ENCODE measurements at places on chromosomes 16 and 17. TPM values are rescaled to one million over a fixed set of nuclear protein-coding genes. Genes with fewer than 3 reads are reported as not detected.

The LRRC75A gene
- total RNA-seq, result 0.15 TPM

The CCL3 gene
- not detected for total RNA-seq

The ASGR2 gene
- total RNA-seq, result not detected

The SLC13A2 gene
- not detected for total RNA-seq

The ZG16 gene
- not detected for total RNA-seq

The ABCC12 gene
- total RNA-seq, result not detected

The HID1 gene
- total RNA-seq, result 0.57 TPM

The HSD17B2 gene
- total RNA-seq, result not detected

The KRTAP3-2 gene
- total RNA-seq, result not detected

The MILR1 gene
- total RNA-seq, result 1.3 TPM

The MCRIP1 gene
- total RNA-seq, result 97.3 TPM

The ALDH3A2 gene
- total RNA-seq, result 20.2 TPM

The SLFN11 gene
- 38.3 TPM for total RNA-seq

The C1QL1 gene
- not detected for total RNA-seq

The RHBDL1 gene
- total RNA-seq, result 2.3 TPM

The MYO15B gene
- 0.43 TPM for total RNA-seq

The TMC5 gene
- not detected for total RNA-seq

The ARHGAP44 gene
- total RNA-seq, result 0.53 TPM

The KRT17 gene
- 0.51 TPM for total RNA-seq

The INCA1 gene
- 1.3 TPM for total RNA-seq

The FAM20A gene
- not detected for total RNA-seq

The KRTAP2-1 gene
- not detected for total RNA-seq

The PPL gene
- total RNA-seq, result not detected

The TBX6 gene
- 0.11 TPM for total RNA-seq

The GLTPD2 gene
- not detected for total RNA-seq

The CIBAR2 gene
- not detected for total RNA-seq

The CDK12 gene
- 41.6 TPM for total RNA-seq

The CDRT4 gene
- total RNA-seq, result 1.5 TPM

The CD79B gene
- 0.28 TPM for total RNA-seq

The CDC42EP4 gene
- total RNA-seq, result 20.6 TPM

The CCL8 gene
- total RNA-seq, result not detected

The TMEM114 gene
- total RNA-seq, result not detected

The ACOX1 gene
- 47.2 TPM for total RNA-seq

The STH gene
- total RNA-seq, result not detected

The MYO15A gene
- total RNA-seq, result 0.29 TPM

The TPPP3 gene
- total RNA-seq, result not detected

The NT5C3B gene
- 60.9 TPM for total RNA-seq

The SPATA22 gene
- not detected for total RNA-seq

The TLCD3B gene
- total RNA-seq, result not detected

The WSCD1 gene
- total RNA-seq, result not detected

The FSCN2 gene
- 1.4 TPM for total RNA-seq

The C16orf78 gene
- not detected for total RNA-seq

The NQO1 gene
- 748 TPM for total RNA-seq

The PLK1 gene
- 98.5 TPM for total RNA-seq

The GLIS2 gene
- total RNA-seq, result 23.2 TPM

The USP43 gene
- total RNA-seq, result not detected

The NPIPA3 gene
- not detected for total RNA-seq

The NARF gene
- 33.4 TPM for total RNA-seq

The SPEM2 gene
- not detected for total RNA-seq

The SEPTIN12 gene
- not detected for total RNA-seq

The CCL5 gene
- 0.19 TPM for total RNA-seq

The GNGT2 gene
- total RNA-seq, result not detected

The SHISA9 gene
- not detected for total RNA-seq

The PRM3 gene
- total RNA-seq, result not detected

The PRSS53 gene
- total RNA-seq, result 2.6 TPM

The G6PC1 gene
- total RNA-seq, result not detected

The GGA2 gene
- 36.6 TPM for total RNA-seq

The CNGB1 gene
- total RNA-seq, result not detected

The VPS25 gene
- 94.4 TPM for total RNA-seq

Measured in HFFc6 (cell line).